AG08395 (cell line): ENCODE measurements at places on chromosomes 5 and 9.
A peak's percentile ranks its signal among the peaks of the same experiment; 100 is the strongest.

GRCh38 chr9:80561526-80561925 is 989.8 kb downstream of the TLE4 start:
- DNase-seq = no peak

- peak; percentile 37 for DNase-seq
Measured at GRCh38 chr5:144183254-144183889, 12.7 kb downstream of the KCTD16 start.

DNA sequence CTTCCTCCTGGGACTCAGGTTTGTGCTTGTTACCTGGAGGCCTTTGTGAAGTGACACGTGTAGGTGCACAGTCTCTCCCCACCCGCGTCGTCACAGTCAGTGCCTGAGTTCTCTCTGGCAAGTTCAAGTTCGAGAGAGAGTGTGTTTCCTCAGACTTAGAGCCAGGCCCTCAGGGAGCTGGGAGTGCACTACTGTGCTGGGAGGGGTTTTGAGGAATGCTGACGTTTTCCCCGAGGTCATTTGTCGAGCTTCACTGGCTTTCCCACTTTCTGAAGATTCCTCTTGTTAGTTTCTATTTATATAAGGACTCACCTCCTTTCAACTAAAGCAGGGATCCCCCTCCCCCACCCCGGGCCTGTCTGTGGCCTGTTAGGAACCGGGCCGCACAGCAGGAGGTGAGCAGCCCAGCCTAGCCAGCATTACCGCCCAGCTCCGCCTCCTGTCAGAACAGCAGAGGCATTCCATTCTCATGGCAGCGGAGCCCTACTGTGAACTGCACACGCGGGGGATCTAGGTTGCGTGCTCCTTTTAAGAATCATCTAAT is 209.2 kb downstream of the DIRAS2 start:
- DNase-seq = no peak

- DNase-seq = no peak
Measured at GRCh38 chr5:170861917-170862766, at the start of gene RANBP17. TSS of gene RANBP17 (plus strand) at chr5:170862018.

- DNase-seq = no peak
Measured at GRCh38 chr5:72558383-72558782, 51.2 kb upstream of the ZNF366 start.

- no peak for DNase-seq
Measured at GRCh38 chr5:108168915-108169314, 213.0 kb downstream of the FBXL17 start.

DNA sequence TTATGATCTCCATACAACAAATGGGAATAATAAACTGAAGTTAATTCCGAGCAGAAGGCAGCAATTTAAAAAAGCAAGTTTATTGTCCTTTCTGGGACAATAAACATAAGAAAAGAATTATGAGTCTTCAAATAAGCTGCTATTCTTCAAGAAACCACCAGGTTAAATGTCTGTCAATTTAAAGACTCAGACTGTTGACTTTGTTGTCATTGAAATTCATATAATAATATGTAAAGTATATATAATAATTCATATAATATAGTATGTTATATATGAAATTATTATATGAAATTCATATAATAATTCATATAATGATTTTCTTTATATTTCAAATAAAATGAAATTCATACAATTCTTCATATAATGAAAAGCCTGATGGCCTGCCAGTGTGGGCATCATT is 497.5 kb upstream of the RGMB start:
- DNase-seq = no peak
